ENCODE measurements at places on chromosomes 12 and 14. TPM values are rescaled to one million over a fixed set of nuclear protein-coding genes. Genes with fewer than 3 reads are reported as not detected.

WBP11 gene
- 44.1 TPM for total RNA-seq

PLEKHA5 gene
- 36.8 TPM for total RNA-seq

CMA1 gene
- total RNA-seq = 4.4 TPM

STON2 gene
- 13.2 TPM for total RNA-seq

GLI1 gene
- total RNA-seq = 1.8 TPM

NID2 gene
- total RNA-seq = 15.5 TPM

GRCh38 chr14:20383032-20383431, 30.3 kb downstream of the TEP1 start:
- no peak for DNase-seq

DNA sequence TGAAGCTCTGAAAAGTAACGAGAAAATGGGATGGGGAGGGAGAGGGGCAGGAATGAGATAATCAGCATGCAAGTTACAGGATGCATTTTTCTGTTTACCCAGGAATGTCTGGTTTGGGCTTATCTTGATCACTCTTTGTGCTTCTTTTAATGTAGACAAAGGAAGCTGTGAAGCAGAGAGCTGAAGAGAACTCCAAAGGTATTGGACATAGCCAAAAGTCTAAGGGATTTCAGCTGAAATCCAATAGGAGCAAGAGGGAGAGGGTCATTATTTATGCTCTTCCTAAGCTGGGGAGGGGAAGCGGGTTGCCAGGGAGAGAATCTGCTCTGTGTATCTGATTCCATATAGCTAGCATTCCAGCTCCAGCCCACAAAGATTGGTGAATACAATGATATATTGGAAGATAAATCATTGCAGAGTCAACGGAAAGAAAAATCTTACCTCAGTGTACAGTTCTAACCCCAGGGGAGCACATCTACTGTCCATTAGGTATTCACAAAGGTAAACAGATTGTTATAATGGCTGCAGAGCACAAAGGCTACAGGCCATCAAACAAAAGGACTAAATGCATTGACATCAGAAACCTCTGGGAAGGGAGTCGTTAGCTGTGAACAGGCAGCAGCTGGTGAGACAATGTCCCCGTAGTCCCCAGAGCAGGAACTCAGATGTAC, 61.0 kb upstream of the PELI2 start:
- DNase-seq = no peak

DNA sequence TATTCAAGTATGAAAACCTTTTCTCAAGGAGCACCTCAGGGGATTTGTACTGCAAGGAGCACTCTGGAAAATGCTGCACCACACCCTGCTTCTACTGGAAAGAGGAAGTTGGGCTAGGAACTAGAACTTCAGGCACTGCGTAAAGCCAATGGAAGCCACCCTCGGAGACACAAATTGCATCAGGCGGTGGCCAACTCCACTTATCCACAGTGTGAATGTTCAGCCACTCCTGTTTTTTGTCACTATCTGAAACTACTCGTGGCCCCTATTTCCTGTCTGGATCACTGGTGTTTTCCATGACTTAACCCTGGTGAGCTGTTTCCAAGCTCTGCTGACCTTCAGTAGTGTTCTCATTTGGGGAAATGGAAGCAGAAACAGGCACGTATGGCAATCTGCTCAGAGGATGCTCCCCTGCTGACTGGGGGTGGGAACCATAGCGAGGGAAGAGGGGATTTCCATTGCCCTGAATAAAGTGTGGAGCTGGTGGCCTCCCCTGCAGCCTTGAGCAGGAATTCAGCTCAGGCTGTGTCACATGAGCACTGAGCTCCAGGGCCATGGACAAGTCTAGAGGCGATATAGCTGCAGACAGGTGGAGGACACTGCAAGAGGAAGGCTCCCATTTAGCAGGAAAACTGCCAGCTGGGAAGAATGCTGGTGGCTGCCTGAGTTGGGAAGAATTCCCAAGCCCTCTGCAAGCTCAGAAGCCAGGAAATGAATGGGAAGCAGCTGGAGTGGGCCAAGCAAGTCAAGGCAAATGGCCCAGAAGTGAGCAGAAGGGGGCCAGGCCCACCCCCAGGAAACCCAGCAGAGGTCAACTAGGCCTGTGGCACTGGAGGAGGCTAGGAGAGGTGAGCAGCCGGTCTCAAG, 50.5 kb upstream of the RAP1B start:
- no peak for DNase-seq

- DNase-seq = no peak
These were observed 110.3 kb downstream of the GCH1 start for GRCh38 chr14:54792288-54792687.

- DNase-seq = no peak
These were observed 32.9 kb downstream of the FIGNL2 start for GRCh38 chr12:51815571-51815970.

DNA sequence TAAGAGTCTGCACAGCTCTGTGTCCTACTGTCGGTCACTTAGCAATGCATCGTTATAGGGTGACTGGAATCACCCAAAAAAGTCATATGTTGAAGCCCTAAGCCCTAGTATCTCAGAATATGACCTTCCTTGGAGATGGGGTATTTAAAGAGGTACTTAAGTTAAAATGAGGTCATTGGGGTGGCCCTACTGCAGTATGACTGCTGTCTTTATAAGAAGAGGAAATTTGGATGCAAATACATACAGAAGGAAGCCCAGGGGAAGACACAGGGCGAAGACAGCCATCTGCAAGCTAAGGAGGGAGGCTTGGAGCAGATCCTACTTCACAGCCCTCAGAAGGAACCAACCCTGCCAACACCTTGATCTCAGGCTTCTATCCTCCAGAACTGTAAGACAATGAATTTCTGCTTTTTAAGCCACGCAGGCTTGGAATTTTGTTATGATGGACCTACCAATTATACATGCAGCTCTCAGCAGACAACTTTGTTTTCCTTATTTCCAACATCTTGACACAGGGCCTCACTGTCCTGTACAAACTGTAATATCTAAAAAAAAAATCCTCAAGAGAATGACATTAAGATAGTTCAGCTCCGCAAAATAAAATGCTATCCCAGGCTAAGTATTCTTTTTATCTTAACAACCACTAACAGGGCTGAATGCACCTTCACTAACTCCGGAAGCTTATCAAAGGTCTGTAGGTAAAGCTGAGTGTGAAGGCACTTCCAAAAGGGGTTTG, 40.4 kb downstream of the ZFP36L1 start:
- no peak for DNase-seq

DNA sequence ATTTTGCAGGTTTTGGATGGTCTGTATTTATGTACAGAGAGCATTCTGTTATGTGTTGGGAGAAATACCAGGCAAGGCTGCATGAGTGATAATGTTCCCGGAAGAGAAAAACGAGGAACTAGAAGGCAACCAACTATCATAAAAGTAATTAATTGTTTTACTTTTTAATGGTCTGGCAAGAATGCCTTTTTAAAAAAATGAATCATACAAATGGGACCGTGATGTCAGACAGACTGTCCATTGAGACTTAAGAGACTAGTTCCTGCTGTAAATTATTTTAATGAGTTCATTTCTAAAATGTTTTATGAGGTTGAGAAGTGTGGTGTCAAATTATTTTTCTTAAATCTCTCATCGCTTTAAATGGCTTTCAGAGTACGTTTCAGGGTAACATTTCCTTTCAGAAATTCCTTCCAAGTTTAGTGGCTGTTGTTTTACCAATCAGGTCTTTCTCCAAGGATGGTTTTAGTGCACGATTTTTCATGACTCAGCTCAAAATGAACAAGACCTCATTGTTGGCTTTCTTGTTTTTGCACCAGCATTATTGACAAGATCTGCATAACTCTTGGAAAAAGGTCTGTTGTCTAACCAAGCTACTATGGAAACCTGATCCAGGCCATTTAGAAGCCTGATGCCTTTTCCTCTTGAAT, 86.1 kb upstream of the ARHGAP5 start:
- no peak for DNase-seq

GRCh38 chr12:25082628-25083027, 112.3 kb downstream of the DNAI7 start:
- no peak for DNase-seq

- no peak for DNase-seq
These were observed 746.2 kb upstream of the USP15 start for GRCh38 chr12:61514016-61514415.

DNA sequence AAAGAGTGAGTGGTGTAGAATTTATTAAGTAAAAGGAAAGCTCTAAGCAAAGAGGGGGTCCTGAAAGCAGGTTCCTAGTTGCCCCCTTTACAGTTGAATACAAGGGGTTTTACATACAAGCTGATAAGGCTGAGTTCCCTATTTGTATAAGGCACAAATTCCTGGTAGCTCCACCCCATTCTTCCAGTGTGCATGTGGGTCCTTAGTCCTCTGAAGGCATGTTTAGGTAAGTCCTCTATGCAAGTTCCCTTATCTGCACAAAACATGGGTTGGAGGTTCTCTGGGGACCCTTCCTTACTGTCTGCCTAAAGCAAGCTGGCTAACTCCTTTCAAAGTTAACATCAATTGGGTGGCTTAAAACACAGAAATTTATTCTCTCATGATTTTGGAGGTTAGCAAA, 2.9 kb upstream of the FAR2 start:
- no peak for DNase-seq

- no peak for DNase-seq
These were observed 92.6 kb upstream of the HIF1A start for GRCh38 chr14:61602733-61603077.

DNA sequence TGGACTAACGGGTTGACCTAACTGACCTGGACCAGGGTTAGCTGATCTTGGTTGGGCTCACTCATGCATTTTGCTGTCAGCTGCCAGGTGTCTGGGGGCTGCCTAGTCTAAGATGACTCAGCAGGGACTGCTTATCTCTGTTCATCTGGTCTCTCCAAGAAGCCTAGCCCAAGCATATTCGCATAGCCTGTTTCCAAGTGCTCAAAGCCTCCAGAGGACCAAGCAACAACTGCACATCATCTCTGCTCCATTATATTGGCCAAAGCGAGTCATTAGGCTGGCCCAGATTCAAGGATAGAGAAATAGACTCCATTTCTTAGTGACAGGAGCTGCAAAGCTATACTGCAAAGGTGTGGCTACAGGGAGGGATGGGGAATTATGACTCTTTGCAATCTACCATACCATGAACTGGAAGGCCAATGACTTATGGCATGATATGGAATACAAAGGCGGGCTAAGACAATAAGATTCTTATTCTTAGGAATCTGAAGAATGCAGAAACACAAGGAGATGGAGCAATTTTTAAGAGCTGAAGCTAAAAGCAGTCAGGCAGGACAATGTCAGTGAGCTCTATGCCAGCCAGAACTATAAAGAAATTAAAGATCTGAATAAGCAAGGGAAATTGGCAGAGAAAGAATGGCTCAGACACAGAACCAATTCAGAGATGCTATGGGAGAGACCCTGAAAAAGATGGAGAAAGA, 194.6 kb upstream of the FSCB start:
- no peak for DNase-seq

DNA sequence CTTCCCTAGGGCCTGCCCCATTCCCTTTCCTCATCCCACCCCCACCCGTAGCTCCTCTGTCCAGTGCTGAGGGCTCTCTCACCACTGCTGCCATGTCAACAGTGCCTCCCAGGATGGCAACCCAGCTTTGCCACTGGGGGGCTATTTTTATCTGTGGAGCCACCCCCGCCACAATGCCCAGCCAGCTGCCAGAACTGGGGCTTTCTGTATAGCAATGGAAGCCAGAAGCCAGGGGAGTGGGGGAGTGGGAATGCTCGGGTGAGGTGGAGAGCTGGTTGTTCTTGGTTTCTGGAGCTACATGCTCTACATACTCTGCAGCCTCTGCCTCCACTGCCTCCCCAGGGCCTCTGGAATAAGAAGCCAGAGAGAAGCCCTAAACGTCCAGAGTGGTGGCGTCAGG, 8.9 kb downstream of the PDE1B start:
- no peak for DNase-seq

- DNase-seq = no peak
These were observed 97.1 kb downstream of the C2CD5 start for GRCh38 chr12:22447223-22447622.
